Nasal cavity respiratory epithelium epithelial cell of viscerocranial mucosa (primary cell): ENCODE measurements at places on chromosomes 11 and 22. TPM values are rescaled to one million over a fixed set of nuclear protein-coding genes. Genes with fewer than 3 reads are reported as not detected.

The SSTR3 gene
- total RNA-seq = not detected in 2 replicates

The TNKS1BP1 gene
- 110 and 231 TPM in 2 replicates for total RNA-seq

The RIMBP3C gene
- total RNA-seq = not detected in 2 replicates

The CENPM gene
- 1.2 and 1.7 TPM in 2 replicates for total RNA-seq
